Activated CD8-positive, alpha-beta T cell treated with anti-CD3 and anti-CD28 coated beads for 36 hours (primary cell): ENCODE measurements at places on chromosomes 3 and 15. TPM values are rescaled to one million over a fixed set of nuclear protein-coding genes. Genes with fewer than 3 reads are reported as not detected.

The ARID3B gene
- 36.2 TPM for total RNA-seq

The ST6GAL1 gene
- total RNA-seq: 84.6 TPM

The COLQ gene
- total RNA-seq: 2.3 TPM

The TMED3 gene
- 41.4 TPM for total RNA-seq

The FANCD2OS gene
- not detected for total RNA-seq

The SCAMP5 gene
- 0.65 TPM for total RNA-seq

The C15orf62 gene
- 0.61 TPM for total RNA-seq

The GOLGA8T gene
- not detected for total RNA-seq
